ENCODE measurements at places on chromosomes 13 and 19. TPM values are rescaled to one million over a fixed set of nuclear protein-coding genes. Genes with fewer than 3 reads are reported as not detected.

Gene CDX2
- total RNA-seq: not detected

Gene NOVA2
- total RNA-seq: 4.1 TPM

Gene CLEC4G
- 1.3 TPM for total RNA-seq

Gene ZNF83
- 22.2 TPM for total RNA-seq

Data from heart left ventricle (tissue), 16 donors.